ENCODE measurements at places on chromosomes 11 and 22.

DNA sequence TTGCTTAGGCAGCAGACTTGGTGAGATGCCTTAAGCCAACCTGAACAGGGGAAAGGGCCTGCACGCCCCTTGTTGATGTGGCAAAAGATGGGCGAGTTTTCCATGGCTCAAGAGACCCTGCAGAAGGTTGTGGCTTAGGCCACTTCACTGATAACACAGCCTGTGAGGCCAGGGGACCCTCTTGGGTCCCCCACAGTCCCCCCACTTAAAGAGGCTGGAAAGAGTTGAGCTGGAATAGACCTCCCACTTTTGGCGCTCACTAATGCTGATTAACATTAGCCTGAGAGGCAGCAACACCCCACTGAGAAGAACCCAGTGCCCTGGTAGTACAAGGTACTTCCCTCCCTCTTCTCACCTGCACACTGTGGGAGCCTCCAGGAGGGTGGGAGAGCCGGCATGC is 107.5 kb downstream of the TRIM29 start:
- peak; percentile 21 for DNase-seq

DNA sequence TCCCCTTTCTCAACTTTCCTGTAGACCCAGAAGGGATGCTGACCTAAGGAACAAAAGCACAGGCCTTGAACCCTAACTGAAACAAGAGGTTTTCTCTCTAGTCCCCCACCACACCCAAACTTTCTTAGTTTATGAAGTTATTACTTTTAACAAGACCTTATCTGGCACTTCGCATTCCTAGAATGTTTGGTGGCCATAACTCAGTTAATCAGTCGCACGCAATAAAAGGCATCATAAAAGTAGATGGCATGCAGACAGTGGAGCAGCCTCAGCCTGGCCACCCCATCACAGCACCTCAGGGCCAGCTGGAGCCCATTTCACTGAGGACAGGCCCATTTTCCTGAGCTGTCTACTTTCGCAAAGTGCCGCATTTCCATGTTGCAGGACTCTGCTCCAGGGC is 301.9 kb downstream of the OPCML start:
- no peak for DNase-seq

DNA sequence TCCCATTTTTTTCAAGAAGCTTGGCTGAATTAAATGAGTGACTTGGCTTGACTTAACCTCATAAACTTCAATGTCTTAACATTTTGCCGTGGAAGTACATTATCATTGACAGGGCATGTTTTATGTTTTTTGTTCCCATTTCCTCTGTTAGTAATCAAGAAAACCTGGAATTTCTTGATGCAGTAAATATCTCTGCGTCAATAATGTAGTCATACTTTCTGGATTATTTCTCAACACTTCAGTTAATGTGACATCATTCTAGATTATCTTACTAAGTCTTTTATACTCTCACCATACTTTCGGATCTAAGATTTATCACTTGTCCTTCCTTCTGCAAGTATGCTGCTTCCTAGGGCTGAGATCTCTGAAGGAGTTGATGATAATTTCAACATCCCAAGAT is 58.6 kb upstream of the PGR start:
- no peak for DNase-seq

DNA sequence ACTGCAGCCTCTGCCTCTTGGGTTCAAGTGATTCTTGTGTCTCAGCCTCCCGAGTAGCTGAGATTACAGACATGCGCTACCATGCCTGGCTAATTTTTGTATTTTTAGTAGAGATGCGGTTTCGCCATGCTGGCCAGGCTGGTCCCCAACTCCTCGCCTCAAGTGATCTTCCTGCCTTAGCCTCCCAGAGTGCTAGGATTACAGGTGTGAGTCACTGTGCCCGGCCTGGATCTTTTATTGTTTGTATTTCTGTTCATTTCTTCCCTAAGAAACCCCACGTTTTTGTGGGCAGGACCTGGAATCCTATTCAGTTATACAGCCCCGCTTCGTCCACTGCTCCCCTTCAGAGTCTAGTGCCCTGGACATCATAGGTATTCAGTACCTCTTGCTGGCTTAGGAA is 28.7 kb downstream of the ZBTB16 start:
- no peak for DNase-seq

- DNase-seq = no peak
Measured at GRCh38 chr11:20022363-20023081, 137.8 kb downstream of the DBX1 start.

DNA sequence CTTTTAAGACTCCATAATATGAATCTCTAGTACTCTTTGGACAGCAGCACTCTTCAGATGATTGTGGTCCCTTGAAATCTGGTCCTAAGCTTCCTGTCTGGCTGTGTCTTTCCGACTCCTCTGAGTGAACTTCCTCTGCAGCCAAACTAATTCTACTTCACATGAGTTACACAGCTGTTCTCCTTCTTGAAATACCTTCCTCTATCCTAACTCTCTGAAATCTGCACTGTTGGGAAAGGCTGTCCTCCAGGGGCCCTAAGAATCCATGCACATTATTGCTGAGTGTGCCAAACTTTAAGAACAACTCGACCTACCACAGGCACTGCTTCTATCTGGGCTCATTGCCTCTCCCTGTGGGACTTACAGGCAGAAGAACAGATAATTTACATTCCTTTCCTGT is 217.3 kb upstream of the ARHGAP42 start:
- DNase-seq = no peak

- DNase-seq = no peak
Measured at GRCh38 chr22:21981874-21982273, 713 bp downstream of the TOP3B start.

- no peak for DNase-seq
Measured at GRCh38 chr22:46382524-46382923, 47.0 kb downstream of the TRMU start.

DNA sequence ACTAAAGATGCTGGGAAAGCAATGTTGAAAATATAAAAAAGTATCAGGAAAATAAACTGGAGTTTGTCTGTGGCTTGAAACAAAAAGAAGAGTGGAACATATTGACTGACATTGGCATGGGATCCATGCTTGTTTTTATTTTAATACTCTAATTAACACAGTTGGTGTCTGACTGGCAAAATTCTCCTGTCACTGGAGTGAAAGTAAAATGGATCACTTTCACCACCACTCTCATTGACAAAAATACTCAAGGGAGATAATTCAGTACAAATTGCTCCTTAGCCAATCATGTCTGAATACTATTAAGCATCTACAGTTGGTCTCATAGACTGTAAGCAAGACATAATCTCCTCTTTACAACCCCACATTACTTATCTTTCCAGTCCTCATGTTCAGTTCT is 101.8 kb downstream of the DCDC1 start:
- DNase-seq = no peak

DNA sequence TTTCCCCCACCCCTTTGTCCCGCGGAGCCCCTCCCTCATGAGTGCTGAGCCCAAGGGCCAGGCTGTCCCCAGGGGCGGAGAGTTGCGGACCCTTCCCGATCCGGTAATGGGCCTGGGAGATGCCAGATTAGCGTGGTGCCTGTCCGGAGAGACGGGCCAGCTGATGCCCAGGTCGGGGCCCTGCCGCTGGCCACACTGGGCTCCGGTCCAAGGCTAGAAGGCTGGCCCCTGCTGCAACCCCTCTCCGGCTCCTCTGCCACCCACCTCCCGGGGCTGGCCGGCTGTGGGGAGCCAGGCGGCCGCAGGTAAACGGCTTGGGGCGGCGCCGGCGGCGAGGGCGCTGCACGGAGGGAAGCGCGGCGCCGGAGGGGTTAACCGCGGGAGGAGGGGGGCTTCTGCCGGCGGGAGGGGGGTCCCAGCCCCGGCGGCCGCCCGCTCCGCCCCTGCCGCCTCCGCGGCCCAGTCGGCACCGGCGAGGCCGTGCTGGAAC is at the start of gene KCNK4:
Gene KCNK4 (plus strand): TSS at position 41 of the 490 bp plus-strand sequence. CDS start 1,717 bp downstream, outside the sequence.
- no peak for DNase-seq

DNA sequence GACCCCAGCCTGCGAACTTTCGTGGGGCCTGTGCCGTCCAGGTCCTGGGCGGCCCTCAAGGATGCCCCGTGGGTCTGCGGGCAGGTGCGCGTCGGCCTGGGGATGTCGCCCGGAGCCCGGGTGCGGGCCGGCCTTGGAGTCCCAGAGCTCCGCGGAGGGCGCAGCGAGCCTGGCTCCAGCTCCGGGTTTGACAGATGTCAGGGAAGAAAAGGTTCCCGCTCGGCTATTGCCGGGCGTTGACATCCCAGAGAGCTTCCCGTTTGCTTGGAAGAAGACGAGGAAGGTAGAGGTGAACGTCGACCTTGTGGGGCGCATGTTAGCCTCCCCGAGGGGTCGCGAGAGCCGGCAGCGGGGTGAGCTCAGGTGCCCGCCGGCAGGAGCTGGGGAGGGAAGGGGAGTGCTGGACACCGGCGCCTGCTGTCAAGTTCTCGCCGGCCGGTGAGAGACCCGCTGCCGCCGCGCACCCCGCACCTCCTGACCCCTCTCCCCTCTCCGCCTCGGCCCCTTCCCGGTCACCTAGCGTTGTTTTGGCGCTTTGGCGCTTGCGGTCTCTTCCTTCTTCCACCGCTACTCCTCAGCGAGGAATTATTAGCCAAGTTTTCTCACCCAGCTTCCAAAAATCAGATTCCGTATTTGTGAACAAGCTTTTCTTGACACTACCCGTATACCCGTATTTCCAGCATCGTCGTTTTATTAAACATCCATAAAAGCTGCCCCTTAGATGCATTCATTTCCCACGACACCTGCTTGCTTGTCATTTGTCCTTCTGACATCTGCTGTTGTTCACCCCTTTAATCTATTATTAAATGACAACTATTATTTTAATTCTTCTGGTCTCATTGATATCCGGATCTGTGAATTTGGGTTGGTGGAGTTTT is 1.3 kb downstream of the BMAL1 start:
- no peak for DNase-seq

GRCh38 chr11:124717786-124718651 is 21.7 kb upstream of the NRGN start:
- DNase-seq = no peak

- no peak for DNase-seq
Measured at GRCh38 chr11:9528573-9529333, 44.7 kb upstream of the WEE1 start.

GRCh38 chr22:45887202-45888131 is 89.5 kb downstream of the WNT7B start:
- no peak for DNase-seq

DNA sequence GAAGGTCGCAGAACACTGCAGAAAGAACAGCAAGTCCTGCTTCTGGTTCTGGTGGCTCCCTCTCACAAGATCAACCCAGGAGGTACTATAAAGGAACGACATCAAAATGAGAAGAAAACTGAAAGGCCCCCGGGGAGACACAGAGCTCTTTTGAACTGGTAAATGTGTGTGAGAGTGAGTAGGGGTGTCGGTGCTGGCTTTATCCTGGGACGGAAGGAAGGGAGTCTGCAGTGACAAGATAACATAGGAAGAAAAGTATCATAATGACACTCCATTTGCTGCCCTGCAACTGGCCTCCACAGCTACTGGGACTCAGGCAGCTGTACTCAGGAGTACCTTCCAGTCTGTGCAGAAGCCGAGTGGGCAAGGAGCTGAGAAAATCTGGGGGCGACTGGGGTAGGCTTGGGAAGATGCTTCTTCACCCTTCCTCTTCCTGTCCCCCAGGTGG is 60.9 kb downstream of the ENTHD1 start:
- DNase-seq = no peak

DNA sequence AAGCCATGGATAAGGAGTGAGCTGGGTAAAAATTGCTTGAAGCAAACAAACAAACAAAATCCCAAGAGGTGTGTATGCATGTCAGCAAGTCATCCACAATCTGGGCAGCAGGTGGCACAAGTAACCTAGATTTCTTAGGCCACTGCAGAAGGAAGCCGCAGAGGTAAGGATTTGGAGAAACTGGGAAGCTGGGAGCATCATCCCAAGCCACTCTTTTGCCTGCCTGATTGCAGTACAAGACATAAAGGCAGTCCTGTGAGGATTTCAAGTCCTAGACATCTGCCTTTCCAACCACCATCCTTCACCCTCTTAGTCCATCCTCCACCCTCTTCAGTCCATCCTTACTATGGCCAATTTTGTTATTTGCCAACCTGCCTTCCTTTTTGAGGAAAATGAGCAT is 67.2 kb upstream of the BMAL1 start:
- DNase-seq = peak; percentile 72

DNA sequence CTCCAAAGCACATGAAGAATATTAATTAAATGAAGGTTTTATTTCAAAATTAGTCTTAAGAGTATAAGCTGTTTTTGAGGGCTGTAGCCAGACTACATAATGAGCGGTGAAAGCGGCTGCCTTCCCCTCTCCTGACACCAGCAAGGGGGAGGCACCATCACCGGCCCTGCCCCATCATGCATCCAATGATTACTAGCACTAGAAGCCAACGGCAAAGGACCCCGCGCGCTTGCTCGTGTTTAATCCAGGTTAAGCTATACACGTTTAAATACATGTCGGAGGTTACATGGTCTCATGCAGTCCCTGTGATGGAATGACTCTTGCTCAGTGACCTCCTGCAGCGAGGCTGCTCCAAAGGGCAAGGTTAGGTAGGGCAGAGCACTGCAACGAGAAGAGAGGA is 50.3 kb downstream of the FEZ1 start:
- no peak for DNase-seq

GRCh38 chr11:118921121-118921928 is 4.4 kb downstream of the BCL9L start:
- no peak for DNase-seq

DNA sequence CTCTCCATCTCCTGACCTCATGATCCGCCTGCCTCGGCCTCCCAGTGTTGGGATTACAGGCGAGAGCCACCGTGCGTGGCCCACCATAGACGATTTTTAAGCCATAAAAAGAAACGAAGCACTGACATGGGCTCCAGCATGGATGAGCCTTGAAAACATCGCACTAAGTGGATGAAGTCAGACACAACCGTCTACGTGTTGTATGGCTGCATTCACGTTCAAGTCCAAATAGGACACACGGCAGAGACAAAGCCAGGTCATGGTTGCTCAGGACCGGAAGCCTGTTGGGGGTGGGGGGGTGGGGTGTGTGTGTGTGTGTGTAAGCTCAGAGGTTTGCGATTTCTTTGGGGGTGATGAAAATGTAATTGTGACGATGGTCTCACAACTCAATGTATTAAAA is 10.0 kb downstream of the RRP7A start:
- DNase-seq = no peak

DNA sequence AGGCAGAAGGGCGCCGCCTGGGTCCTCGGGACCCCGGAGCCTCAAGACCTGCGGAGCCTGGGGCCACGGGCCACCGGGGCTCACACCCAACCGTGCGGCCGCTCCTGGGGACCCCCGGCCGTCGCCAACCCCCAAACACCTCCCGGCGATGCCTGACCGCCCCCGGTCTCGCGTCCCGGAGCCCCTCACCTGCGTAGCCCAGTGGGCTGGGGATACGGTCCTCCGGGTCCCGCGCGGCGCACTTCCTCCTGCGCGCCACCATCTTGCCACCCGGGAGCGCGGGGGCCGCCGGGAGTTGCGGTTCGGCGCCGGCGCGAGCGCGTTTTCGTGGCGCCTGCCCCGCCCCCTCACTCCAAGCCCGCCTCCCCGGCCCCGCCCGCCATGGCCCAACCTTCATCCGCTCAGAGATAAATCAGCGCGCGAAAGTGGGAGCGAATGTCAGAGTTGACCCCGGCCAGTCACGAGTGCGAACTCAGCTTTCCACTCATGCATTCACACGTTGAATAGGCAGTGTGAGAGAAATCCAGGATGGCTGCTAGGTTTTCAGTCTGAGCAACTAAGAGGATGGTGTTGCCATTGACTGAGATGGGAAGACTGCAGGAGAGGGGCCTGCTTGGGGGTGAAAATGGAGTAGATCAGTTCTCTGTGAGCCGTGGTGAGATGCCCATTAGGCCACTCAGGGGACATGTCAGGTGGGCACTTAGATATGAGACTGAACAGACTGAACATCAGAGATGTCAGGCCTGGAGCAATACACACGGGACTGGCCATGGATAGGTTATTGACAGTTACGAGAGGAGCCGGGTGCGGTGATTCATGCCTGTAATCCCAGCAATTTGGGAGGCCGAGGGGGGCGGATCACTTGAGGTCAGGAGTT is at the start of gene RRP7A:
Gene RRP7A (minus strand): TSS at position 272 of the 877 bp plus-strand sequence. CDS start 10 bp downstream, at position 262.
- DNase-seq = no peak

All from ascending aorta (tissue), 2 donors.